ENCODE measurements at places on chromosomes 4 and X.

DNA sequence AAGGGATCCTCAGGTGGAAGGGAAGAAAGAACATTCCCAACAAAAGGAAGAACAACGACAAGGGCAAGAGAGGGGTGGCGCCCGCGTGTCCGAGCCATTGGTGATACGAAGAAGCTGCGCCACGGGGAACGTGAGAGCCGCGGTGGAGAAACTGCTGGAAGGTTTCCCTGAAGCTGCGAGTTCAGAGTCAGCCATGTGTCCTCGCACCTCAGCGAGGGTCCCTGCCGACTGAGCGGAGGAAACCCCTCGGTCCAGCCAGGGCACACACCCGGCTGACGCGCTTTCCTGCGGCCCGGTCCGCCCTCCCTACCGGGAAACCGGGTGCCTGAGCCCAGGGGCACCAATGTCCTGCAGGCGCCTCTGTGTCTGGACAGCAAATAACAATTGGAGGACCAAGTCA lies 18.0 kb downstream of the IRF2 start:
- DNase-seq: no peak

DNA sequence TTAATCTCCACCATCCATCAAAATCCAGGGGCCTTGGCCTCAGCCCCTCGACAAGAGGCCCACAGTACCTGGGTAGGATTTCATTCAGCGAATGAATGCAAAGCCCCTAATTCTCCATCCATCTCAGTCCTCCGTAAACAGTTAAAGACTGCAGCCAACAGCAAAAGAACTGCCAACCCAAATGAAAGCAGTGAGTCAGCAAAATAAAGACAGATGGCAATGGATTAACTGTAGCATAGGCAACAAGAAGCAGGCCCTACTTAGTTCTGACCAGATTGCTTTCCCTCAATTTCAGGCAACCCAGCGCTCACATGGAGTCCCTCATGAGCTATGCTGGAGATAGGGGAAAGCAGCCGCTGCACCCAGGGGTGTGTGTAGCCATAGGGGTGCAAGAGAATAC lies 21.4 kb downstream of the PLAC1 start:
- DNase-seq: no peak

DNA sequence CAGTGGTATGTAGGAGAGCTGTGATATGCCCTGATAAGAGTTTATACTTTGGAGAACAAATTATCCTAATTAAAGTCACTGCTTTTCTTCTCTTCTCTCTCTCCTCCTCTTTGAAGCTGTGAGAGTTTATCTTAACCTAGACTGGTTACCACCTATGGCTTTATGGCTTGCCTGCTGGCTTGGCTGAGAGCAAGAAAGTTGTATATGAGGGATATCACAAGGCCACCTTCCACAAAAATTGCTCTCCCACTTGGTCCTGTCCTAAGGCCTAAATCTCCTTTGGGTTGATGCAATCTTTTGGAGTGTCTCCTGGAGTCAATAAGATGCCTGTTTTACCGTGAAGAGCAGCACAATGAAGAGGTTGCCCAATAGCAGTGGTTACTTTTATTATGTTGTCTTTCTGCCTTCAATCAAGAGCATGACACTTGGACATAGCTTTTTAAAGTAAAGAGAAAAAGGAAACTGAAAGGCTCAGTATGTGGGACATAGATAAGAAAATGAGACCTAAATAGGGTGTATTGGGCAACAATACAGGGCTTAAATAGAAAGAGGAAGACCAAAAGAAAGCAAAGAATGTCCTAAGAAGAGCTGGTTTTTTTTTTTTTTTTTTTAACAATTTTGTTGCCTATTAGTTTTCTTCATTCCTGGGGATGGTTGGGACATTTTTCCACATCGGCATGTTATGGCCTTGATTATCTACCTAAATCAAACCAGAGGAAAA lies 9.2 kb downstream of the GUCY1A1 start:
- no peak for DNase-seq

- no peak for DNase-seq
Observed at GRCh38 chr4:57117491-57117890, 7.3 kb upstream of the IGFBP7 start.

DNA sequence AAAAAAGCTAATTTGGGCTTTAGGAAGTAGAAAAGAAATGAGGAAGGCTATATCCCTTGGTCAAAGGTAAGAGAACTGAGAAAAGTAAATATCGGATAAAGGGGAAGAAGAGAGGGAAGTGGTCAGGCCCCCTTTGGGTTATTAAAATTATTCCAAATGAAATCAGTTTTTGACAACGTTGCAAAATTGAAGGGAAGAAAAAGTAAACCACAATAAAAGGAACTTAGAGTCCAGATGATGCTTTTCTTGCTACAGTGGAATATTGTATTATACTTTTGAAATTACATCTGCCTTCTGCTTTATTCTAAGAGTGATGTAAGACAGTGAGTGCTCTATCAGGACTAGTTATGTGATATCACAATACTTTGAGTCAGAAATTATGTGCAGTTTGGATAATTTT lies 59.4 kb upstream of the RBPJ start:
- no peak for DNase-seq

DNA sequence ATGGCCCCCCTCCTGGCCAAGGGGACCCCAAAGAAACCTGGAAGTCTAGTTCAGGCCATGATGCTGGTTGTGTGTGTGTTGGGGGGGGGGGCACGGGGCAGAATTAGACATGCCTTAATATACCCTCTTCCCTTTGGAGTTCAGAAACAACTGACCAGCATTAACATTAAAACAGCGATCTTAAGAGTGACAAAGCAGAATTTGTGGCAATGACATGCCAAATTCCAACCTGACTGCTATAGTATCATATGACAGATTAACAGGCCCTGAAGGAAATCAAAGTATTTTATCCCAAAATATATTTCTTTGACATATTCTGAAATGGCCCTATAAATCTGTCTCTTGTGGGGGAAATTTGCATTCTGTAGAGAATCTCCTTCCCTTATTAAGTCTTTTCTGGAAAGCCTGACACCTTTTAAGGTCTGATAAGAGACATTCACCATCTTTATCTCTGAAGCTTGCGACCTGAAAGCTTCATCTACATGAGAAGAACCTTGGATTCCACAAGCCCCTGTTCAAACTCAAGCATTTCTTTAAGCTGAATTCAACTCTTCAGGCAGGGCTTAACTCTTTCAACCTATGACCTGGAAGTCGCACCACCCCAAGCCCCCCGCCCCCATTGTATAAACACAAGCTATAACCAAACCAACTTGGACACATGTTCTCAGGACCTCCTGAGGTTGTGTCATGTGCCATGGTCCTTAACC lies 40.2 kb downstream of the ABCB7 start:
- no peak for DNase-seq

GRCh38 chr4:26947318-26947717 lies 86.7 kb downstream of the STIM2 start:
- DNase-seq: no peak

DNA sequence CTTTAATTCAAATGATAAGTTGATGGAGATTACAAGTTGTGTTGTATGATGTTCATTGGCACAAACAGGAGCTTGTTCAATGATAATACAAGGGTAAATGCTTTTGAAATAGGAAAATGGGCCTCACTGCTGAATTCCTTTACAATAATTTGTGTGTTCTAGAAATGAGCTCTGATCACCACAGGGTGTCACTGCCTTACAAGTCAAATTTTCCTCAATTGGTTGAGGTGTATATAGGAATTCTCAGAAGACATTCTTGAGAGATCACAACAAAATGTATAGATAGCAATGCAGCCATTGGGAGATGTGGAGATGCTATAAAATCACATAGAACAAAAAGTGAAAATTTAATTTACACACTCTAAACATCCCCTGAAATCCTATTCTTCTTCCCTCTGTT lies 49.6 kb downstream of the KLF8 start:
- DNase-seq: peak; percentile 43

DNA sequence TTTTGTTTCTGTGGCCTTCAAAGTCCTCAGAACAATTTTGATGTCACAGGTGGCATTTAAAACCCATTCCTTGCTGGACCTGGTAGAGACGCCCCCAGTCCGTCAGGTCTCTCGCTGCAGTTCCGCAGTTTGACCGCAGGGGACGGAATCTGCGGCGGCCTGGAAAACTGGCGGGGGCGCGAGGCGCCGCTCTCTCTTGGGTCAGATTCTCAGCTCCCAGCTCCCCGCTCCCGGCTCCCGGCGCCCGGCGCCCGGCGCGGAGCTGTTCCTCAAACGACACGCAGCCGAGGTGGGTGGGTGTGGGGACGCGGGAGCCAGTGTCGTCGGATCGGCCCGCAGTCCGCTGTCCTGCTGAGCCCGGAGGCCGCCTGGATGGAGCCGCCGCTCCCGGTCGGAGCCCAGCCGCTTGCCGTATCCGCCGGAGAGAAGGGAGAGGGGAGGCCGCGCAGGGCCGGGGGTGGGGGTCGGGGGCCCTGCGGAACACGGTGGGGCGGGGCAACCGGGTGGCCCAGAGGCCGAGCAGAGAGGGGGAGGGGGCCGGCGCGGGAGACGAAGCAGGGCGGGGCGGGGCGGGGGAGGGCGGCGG lies at the start of gene OCRL:
OCRL (plus strand) TSS at position 192 of the 586 bp plus-strand sequence; CDS start at position 373, 181 bp downstream.
- DNase-seq: peak; percentile 54

DNA sequence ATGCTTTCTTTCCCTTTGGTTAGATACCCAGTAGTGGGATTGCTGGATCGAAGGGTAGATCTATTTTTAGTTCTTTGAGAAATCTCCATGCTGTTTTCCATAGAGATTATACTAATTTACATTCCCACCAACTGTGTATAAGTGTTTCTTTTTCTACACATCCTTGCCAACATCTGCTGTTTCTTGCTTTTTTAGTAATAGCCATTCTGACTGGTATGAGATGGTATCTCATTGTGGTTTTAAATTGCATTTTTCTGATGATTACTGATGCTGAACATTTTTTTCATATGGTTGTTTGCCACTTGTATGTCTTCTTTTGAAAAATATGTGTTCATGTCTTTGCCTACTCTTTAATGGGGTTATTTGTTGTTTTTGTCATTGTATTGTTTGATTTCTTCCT lies 6.6 kb upstream of the AGA start:
- no peak for DNase-seq

Measured in CD4-positive, alpha-beta T cell treated with Interleukin-2 at 100 ng/mL for 4 hours (primary cell).